ENCODE measurements at places on chromosomes 4 and X. TPM values are rescaled to one million over a fixed set of nuclear protein-coding genes. Genes with fewer than 3 reads are reported as not detected.

The TMPRSS11A gene
- total RNA-seq = not detected

The NWD2 gene
- total RNA-seq = 0.17 TPM

The DKK2 gene
- not detected for total RNA-seq

The HPGD gene
- total RNA-seq = 0.64 TPM

The ASB12 gene
- total RNA-seq = 0.32 TPM

The GPM6B gene
- total RNA-seq = 516 TPM

The BTK gene
- total RNA-seq = 1.1 TPM

The SPATA18 gene
- 3.9 TPM for total RNA-seq

Data from glutamatergic neuron (in vitro differentiated cells).